ENCODE measurements at places on chromosomes 3 and 15.

- DNase-seq, result no peak
Observed at GRCh38 chr3:168156479-168156878, 60.8 kb upstream of the GOLIM4 start.

DNA sequence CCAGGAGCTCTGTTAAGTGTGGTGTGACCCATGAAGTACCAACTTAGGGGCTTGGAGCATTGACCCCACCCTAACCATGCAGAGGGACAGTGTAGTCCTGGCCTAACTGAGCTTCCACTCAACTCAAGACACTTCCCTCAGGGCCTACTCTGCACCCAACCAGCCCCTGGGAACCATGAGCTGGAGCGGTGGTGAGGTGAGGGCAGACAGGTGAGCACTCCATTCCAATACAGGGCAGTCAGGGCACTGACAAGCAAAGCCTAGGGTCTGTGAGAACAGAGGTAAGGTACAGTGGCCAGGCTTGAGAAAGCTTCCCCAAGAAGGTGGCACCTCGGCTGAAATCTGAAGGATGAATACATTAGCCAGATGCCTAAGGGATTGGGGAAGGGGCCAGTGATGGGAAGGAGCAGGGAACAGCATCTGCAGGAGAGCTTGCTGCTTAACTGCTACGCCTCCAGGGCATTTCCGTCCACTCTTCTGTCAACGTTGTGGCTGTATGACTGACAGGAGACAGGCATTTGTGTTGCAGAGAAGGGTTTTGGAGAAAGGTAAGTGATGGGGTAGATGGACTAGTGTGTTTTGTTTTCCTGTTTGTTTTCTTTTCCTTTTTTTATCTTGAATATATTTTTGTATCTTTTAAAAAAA is 243.5 kb upstream of the TRIM42 start:
- DNase-seq, result no peak

DNA sequence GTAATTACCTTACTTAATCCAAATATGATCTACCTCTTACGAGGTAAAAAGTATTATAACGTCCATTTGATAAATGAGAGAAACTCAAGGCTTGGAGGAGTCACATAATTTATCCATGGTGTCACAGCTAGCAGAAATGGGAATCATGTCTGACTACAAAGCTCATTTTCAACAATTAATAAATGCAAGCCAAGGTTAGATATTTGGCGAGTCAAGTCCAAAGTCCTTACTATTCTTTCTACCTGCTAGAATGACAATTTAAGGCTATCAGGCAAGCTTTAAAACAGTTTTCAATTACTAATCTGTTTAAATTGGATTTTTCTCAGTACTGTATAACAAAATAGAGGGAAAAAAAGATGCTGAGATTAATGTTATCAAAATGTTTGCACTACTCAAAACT is 68.6 kb downstream of the DLG1 start:
- no peak for DNase-seq

DNA sequence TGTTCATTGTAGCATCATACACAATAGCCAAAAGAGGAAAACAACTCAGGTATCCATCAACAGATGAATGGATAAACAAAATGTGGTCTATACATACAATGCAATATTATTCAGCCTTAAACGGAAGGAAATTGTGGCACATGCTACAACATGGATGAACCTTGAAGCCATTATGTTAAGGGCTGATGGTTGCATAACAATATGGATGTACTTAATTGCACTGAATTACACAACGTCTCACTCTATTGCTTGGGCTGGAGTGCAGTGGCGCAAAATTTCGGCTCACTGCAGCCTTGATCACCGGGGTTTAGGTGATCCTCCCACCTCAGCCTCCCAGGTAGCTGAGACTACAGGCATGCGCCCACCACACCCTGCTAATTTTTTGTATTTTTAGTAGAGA is 7.0 kb upstream of the TMEM62 start:
- DNase-seq, result no peak

GRCh38 chr3:32392536-32393302 is 1.1 kb downstream of the CMTM7 start:
- no peak for DNase-seq

DNA sequence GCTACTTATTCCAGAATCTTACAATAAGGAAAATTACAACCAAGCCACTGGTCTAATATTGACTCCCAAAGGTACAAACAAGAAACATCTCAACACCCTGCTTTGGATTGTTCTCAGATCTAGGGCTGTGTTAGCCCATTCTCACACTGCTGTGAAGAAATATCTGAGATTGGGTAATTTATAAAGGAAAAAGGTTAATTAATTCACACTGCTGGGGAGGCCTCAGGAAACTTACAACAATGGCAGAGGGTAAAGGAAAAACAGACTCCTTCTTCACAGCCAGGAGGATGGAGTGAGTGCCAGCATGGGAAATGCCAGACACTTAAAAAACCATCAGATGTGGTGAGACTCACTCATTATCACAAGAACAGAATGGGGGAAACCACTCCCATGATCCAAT is 208.3 kb downstream of the ULK4 start:
- no peak for DNase-seq

DNA sequence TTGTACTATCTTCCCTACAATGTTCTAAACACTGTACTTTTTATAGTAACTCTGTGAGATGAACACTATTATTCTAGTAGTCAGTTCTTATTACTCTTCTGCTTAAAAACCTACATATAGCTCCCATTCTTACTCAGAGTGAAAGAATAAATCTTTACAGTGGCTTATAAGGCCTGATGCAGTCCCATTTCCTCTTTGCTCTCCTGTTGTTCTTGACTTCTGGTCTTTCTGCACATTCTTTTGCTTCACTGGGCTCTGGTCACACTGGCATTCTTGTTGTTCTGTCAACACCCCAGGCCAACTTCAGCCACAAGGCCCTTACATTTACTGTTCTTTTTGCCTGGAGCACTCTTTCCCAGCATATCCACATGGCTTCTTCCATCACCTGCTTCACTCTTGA is 58.2 kb upstream of the TP63 start:
- DNase-seq, result no peak

DNA sequence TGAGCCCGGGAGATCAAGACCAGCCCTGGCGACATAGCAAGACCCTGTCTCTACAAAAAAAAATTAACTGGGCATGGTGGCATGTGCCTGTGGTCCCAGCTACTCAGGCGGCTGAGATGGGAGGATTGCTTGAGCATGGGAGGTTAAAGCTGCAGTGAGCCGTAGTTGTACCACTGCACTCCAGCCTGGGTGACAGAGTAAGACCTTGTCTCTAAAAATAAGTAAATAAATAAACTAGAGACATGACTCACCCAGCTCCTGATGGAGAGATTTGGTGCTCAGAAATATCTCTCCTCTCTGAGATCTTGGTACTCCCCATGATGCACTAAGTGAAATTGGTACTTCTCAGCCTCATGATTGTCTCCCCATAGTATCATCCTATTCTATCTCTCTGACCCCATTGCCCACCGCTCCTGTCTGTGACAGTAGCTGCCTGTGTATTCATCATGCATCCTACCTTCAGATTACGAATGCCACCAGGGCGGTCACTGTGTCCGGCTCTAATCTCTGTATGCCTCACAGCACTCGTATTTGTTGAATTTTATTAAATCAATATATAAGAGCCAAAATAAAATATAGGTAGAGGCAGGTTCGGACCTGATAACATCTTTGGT is 50.9 kb downstream of the ABHD2 start:
- no peak for DNase-seq

Data from activated T-helper 1 cell treated with anti-CD3 and anti-CD28 coated beads, Interleukin-12 subunit alpha, Interleukin-12 subunit beta, Interleukin-2, Interleukin-4 antibody, amounts not matched to agents 30 ng/mL and 10 ng/mL and 1 ng/mL, durations not matched to agents 14 hours and 24 hours and 36 hours (primary cell).